ENCODE measurements at places on chromosomes 12 and 14.

DNA sequence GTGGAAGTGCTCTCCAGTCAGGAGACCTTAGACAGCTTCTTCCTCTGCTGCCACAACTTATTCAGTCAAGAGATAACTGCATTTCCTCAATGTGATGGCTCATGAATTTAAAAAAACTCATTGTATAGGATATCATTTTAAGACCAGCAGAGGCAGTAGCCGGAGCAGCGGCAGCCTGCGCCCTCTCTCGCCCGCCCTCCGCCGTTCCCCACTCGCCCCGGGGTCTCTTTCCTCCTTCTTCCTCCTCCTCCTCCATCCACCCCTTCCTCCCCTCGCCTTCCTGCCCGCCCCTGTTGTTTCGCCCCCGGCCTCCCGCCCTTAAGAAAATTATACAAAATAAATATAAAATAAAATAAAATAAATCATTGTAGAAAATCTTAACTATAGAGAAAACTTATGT is 687.6 kb downstream of the FLRT2 start:
- DNase-seq = no peak

DNA sequence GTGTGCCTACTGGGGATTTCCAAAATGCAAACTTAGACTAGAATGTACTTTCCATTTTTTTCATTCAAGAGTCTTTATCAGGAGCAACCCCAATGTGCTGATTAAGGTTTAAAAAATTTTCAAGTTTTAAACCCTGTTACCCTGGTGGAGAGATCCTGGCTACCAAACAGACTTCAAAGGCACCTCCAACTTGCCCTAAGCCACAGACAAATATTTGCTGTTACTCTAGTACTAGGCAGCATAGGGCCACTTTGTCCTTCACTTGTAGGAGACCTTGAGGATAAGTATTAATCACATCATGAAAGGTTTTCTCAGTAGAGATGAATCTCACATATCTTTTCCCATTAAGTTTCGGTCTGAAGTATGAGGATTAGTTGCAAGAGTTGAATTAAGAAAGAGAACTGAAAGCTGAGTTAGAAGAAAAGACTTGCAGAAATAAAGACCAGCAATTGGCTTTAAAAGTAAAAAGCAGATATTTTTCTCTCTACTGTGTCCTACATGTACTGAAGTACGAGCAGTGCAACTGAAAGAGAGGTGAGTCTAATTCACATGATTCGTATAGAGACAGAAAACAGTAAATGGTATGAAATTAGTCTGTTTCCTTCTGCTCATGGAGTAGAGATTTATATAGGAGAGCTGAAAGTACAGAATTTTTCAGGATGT is 28.3 kb downstream of the NTN4 start:
- DNase-seq = no peak

- no peak for DNase-seq
Measured at GRCh38 chr14:69754487-69754886, 12.5 kb upstream of the SRSF5 start.

GRCh38 chr14:24483604-24484252 is 24.3 kb downstream of the CMA1 start:
- no peak for DNase-seq

DNA sequence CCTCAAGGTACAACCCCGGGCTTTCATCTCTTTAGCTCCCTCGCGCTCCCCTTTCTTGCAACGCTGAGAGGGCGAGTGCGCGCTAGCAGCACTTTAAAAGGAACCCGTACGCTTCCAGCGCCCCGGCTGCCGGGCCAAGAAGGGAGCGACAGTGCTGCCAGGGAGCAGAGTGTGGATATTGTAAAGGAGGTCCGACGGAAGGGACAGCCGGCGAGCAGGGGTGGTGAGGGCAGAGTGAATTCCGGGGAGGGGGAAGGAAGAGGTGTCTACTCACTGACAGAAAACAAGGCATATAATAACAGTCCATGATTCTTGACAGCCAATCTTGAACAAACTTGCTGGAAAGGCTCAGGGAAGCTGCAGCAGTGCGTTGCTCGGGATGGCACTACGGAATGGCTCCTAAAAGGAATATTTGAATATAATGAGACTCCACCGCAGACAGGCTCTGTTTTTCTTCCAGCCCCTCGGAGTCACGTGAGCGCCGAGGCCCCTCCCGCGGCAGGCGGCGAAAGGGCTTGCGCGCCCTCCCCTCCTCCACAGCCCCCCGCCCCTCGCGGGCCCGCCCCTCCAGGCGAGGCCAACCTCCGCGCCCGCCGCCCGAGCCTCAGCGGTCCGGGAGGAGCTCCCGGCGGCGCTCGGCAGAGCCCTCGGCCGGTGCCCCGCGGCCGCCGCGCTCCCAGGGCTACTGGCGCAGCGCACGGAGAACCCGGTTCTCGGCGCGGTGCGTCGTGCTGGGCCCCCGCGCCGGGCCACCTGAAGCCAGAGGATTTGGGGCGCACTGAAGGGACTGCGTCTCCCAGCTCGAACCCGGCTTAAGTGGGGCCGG is 3.4 kb downstream of the BMP4 start:
- peak; percentile 44 for DNase-seq

- no peak for DNase-seq
Measured at GRCh38 chr12:6554168-6555017, 1.4 kb downstream of the IFFO1 start.

- no peak for DNase-seq
Measured at GRCh38 chr12:66929121-66929520, 250.2 kb upstream of the GRIP1 start.

DNA sequence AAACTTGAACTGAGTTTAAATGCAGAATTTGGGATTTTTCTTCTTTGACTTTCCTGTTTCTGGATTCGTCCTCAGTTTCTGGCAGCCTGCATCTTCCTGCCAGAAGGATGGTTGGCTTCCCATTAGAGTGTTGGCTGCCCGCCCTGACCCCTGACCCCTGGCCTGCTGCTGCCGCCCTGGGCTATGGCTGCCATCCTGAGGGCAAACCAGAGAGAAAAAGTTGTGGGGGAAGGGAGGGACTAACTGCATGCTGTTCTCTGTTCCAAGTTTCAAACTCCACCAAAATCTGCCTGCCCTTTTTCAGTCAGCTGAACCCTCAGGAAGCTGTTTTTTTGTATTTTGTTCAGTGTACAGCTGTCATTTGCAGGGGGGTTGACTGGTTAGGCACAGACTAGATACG is 48.4 kb downstream of the FNTB start:
- DNase-seq = no peak

- DNase-seq = peak; percentile 9
Measured at GRCh38 chr14:100078997-100079725, 13.9 kb downstream of the EVL start.

DNA sequence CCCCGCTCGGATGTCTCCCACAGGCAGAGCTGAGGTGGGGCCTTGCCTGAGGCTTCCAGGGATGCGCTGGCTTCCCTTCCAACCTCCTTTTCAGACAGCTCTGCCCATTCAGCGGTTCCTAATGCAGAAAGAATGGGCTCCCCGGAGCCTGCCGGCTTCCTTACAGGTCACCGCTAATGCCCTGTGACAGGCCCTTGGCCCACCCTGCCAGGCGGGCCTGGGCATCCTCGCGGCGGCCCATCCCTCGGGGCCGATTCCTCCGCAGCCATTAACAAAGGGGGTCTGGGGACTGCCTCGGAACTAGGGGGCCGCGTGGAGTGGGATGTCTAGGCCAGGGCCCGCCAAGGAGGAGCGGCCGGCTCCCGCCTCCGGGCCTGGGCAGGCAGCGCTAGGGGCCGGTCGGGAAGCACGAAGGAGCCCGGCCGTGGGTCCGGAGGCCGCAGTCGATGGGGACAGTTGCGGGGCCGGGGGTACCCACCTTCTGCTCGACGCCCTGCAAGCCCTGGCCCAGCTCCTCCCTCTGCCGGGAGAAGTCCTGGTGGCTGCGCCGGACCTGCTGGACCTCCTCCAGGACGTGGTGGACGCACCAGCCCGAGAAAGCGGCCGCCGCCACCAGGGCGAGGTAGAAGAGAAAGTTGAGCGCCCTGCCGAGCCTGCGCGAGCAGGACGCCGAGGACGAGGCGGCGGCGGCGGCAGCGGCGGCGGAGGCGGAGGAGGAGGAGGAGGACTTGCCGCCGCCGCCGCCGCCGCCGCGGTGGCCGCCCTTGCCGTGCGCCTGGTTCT is 738 bp downstream of the CKAP4 start:
- DNase-seq = peak; percentile 26

- no peak for DNase-seq
Measured at GRCh38 chr12:70307868-70308267, 58.2 kb upstream of the KCNMB4 start.

- DNase-seq = no peak
Measured at GRCh38 chr12:11839091-11839641, 189.7 kb downstream of the ETV6 start.

DNA sequence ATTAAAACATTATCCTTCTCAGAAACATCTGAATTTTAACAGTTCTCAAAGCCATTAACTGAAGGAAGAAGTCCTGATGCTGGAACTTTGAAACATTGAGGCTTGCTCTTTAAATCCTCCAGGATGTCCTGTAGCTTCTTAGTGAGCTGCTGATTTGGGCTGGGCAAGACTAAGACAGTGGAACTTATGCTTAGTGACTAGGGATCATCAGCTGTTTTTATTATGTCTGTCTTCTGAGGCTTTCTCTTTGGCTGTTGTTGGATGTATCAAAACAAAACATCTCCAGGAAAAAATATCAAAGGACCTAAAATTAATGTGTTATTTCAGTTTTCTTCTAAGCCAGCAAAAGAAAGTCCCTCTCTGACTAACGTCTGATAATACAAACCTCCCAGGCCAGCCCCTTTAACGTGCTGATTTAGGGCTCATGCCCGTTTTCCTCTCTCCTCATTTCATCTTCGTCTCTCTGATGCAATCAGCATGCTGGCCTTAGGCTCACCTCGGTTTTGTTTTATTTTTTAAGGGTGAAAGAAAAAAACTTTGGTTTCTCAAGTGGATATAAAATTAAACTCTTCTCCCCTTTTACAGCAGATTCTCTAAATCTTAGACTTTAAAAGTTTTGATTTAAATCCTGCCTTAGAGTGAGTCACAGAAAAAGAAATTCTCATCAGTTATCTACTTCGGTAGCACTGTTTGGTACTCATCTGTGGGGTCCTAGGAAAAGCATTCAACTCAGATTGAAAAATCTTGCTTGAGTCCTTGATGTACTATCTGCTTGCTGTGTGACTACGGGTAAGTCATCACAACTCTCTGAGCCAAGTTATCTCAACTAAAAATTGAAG is 106.2 kb upstream of the CCDC91 start:
- no peak for DNase-seq

DNA sequence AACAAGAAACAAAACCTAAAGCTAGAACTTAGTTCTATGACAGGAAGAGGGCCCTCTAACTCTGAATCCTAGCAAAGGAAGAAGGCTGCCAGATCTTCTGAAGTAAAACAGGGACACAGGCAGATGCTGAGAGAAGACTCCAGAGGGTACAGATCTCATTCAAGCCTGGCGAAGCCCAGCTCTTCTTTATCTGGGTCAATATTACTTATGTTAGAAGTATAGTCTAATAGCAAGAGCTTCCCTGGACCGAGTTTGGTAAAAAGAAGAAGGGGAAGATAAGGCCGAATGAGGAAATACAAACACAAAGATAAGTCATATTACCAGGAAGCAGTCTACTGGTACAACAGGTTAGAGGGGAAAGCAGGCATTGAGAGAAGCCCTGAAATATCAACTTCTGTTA is 79.9 kb upstream of the CCDC91 start:
- no peak for DNase-seq

GRCh38 chr14:88998027-88998426 is 173.6 kb downstream of the TTC8 start:
- DNase-seq = peak; percentile 70

- DNase-seq = no peak
Measured at GRCh38 chr12:124684496-124684895, 117.1 kb upstream of the NCOR2 start.

DNA sequence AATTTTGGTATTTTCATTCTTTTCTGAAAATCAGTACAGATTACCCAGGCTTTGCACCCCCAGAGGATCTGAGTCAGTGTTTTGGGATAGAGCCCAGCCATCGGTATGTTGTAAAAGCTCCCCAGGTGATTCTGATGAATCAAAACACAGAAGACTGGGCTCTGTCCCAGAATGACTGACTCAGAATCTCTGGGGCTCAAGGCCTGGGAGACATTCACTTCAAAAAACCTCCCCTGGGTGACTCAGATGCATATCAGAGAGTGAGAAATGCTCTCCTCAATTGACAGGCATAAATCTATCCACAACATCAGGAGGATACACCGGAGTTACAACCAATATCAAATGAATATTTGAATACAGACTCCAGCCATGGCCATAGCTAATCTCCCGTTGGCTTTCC is 32.6 kb downstream of the SLC35F4 start:
- DNase-seq = no peak

- no peak for DNase-seq
Measured at GRCh38 chr12:82886671-82887340, 200.1 kb downstream of the TMTC2 start.

DNA sequence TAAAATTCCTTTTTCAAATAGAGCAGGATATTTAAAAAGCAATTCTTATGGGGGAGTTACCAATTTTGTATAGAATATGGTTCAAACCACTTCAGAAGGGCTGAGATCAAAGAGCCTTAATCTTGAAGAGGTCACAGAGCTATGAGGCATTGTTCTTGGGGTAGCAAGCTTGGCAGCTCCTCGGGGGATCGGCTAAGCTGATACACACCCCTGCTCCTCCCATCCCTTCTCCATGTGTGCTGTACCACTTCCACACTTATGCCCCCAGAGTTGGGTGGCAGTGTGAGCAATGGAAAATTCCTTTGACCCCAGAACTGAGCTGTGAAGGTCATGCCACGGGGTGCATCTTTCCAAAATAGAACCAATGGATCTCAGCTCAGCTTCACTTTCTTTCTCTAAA is 15.0 kb upstream of the TMEM30B start:
- no peak for DNase-seq

- no peak for DNase-seq
Measured at GRCh38 chr14:74308695-74309094, 6.0 kb upstream of the ABCD4 start.

- no peak for DNase-seq
Measured at GRCh38 chr12:102534899-102535298, 54.5 kb upstream of the IGF1 start.

DNA sequence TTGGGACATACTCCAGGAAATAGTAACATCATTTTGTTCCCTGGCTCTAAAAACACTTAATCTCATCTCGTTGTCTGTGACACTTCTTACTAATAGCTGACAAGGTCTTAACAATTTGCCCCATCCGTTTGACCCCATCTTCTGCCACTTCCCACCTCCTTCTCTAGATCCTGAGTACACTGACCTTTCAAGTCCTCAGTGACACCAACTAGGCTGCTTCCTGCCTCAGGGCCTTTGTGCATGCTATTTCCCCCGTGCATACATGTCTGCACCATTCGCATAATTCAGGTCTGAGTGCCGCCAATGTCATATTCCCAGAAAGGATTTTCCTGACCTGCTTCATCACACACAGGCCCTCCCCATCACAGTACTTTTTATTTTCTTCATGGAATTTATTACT is 70.6 kb upstream of the CCND2 start:
- DNase-seq = no peak

DNA sequence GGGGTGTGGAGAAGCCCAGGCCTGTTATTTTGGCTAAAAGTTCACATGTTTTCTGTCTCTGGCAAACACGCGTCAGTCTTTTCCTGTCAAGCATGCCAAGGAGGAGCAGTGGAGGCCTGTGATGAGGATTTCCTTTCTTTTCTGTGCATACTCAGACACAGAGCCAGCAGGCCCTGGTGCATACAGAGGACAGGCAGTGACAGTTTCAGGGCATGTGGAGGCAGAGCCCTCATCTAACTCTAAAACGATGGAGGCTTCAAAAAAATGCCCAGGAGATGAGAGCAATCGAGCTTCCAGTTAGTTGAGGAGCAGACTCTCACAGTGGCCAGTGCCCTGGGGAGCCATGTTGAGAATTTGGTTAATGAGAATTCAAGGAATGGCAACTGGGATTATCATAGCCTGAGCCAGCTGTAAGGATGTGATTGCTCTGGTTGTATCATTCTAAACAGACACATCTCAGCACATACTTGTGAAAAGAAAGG is 66.5 kb downstream of the TRAFD1 start:
- DNase-seq = no peak
